ENCODE measurements at places on chromosomes 3 and 15.

DNA sequence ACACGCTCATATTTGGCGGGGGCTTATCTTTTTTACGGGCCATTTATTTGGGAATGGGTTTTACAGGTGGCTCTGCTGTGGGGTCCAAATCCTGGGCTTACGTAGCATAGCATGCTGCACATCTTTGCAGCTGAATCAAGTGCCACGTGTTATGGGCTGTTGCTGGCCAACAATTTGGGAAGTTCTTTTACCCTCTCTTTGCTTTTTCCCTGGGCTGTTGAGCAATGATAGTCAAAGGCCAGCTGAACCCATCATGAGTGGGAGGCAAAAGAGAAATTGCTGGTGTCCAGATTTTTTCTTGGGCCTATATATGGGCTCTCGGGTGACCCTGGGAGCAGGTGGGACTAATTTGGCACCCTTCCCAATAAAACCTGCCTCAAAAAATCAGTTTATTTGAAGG lies 209.3 kb upstream of the SATB1 start:
- no peak for DNase-seq

- no peak for DNase-seq
Observed at GRCh38 chr3:115517457-115518050, 105.8 kb upstream of the GAP43 start.

GRCh38 chr3:114218578-114219185 lies 18.7 kb downstream of the ZNF80 start:
- no peak for DNase-seq

DNA sequence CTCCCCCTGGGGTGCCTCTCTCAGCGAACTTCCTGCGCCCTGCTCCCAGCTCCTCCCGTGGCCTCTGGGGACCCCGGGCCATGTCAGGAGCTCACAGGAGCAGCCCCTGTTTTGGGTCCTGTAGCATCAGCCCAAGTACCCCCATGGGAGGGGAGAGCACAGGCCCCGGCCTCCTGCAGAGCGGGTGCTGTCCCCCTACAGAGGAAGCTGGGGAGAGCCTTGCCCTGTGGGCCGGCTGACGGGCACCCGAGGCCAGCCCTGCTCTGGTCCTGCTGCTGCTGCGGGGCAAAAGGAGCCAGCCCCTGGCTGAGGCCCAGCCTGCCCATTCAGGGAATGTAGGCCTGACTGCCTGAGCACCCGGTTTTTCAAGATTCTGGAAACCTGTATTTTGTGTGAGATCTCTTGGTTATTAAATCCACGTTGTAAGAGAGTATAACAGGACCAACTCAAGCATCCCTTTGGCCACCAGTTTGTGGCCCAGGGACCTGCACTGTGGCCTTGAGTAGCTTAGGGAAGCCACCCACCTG lies 12.4 kb downstream of the PLXNA1 start:
- DNase-seq = no peak

DNA sequence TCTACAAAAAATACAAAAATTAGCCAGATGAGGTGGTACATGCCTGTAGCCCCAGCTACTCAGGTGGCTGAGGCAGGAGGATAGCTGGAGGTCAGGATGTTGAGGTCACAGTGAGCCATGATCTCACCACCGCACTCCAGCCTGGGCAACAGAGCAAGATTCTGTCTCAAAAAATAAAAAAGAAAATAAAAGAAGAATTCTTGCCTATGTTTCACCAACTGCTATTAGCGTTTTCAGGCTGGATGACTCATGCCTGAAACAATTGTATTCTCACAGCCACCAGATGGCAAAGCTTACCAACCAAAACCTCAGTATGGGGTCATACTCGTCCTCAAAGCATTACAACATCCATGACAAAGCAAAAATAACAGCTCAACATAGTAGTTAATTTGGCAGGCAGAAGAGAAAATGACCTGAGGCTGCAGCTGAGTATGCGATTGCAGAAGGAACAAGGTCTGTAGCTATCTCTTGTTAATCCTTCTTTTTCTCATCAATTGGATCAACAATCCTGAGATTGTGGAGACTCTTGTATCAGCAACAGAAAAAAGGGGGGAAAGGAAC lies 52.2 kb downstream of the TP53BP1 start:
- DNase-seq = no peak

- no peak for DNase-seq
Observed at GRCh38 chr3:142007710-142008399, 131.4 kb downstream of the ATP1B3 start.

DNA sequence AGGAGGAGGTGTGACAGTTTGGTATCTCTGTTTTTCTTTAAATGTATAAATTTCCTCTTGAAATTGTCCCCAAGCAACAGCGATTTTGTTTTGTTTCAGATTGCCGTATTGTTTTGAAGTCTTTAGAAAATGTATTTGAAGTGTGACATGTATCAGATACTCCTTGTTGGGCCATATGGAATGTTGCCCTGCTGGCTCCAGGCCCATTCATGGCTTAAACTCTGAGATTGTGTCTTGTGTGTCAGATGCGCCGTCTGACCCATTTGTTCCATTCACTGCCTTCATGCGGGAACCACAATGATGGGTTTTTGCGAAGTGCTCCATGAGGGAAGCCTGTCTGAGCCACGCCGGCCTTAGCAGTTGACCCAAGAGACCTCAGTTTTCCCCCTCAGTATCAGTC lies 75.2 kb upstream of the ADAMTSL3 start:
- DNase-seq = no peak

DNA sequence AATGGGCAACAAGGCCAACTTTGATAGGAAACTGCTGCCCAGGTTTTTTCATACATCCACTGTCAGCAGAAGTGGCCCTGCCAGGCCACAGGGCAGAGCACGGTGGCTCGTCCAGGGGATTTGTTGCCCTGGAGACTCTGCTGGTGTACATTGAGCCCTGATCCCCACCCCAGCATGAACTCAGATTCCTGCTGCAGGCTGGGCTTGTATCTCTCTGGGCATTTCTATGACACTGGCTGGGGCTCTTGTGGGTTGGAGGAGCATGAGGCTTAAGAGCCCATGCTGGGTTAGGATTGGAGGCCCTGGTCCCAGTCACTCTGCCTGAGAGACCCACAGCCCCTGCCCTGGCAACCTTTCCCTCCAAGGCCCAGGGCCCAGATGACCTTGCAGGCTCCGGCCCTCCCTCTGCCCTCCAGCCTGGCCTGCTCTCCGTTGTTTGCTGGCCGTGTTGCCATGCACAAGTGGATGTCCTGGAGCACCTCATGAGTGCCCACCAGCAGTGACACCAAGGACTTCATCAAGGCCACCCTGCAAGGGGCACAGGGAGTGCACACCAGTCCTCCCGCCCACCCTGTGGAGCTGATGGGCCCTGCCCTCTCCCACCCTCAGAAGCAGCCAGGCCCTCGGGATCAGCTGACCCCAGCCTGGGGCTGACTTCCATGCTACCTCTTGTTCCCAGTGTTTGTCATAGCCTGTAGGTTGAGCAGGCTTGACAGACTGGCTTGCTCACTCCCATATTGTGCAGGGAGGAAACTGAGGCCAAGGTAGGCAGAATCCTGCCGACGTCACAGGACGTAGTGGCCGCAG lies 58.2 kb downstream of the ZNF445 start:
- DNase-seq = no peak

DNA sequence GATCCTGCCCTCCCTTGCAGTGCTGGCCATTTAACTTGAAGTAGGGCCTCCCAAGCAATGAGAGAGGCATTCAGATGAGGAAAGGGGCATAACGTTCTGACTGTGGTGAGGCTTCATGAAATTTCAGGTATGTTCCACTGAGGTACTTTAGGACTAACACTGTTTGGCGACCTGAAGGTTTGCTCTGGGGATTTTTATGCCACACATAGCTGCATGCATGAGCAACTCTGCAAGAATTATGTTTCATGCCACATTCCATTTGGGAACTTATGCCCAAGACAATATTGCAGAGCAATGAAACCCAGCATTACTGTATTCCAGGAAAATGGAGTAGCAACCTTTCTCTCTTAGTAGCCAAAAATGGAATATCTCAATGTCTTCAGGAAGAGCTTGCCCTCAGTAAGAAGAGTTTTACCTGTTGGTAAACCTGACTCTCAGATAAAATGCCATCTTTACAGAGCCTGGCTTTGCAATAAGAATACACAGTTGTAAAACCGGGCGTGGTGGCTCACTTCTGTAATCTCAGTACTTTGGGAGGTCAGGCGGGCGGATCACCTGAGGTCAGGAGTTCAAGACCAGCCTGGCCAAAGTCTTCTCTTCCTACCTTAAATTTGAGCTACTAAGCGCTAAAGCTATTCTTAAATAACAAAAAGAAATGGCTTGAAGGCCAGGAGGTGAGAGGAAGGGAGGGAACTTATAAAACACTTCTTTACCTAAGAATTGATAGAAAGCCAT lies 16.7 kb upstream of the TBL1XR1 start:
- no peak for DNase-seq

DNA sequence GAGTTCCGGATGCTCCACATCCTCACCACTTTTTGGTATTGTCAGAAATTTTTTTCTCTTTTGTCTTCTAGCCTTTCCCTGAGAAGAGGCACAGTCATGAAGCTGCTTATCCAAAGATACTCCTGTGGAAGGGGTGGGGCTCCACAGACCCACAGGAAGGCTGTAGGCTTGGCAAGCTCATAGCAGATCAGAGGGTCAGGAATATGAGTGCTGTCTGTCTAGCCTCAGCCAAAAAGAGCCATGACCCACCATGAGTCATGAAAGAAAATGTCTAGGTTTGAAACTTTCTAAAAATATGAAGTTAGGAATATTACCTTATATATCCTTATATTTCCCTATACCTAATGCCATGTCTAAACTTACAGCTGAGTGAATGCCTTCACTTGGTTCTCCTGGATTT lies 118.2 kb upstream of the THBS1 start:
- DNase-seq = no peak

DNA sequence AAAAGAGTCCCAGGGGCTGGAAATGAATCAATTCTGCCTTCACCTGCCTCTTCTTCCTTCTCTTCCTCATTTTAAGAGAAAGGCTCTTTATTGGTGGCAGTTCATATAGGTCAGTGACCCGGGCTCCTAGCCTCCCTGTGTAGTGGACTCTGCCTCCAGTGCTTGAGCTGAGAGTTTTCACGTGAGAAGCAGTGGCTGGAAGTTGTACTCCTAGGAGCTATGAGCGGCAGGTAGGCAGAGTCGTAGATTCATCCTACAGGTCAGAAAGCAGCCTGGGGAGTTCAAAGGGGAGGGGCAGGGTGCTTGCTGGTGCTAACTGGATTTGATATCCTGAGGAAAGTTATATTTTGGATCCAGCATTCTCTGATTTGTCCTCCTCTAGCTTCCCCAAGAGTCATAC lies 101.1 kb downstream of the RPLP1 start:
- no peak for DNase-seq

GRCh38 chr3:52021489-52022268 lies 26.0 kb upstream of the RPL29 start:
- DNase-seq = no peak

- DNase-seq = no peak
Observed at GRCh38 chr3:120763601-120764000, 21.1 kb downstream of the GTF2E1 start.

GRCh38 chr3:121414924-121415323 lies 130.9 kb downstream of the POLQ start:
- no peak for DNase-seq

DNA sequence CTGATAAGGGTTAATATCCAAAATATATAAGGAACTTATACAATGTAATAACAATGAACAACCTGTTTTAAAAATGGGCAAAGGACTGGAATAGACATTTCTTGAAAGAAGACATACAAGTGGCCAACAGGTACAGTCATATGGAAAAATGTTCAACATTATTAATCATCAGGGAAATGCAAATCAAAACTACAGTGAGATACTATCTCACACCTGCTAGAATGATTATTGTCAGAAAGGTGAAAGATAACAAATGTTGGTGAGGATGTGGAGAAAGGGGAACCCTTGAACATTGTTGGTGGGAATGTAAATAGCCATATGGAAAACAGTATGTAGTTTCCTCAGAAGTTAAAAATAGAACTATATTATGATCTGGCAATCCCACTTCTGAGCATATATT lies 20.4 kb downstream of the GOLM2 start:
- DNase-seq = no peak

- no peak for DNase-seq
Observed at GRCh38 chr3:11909726-11910125, 63.0 kb upstream of the TAMM41 start.

GRCh38 chr3:37024092-37024491 lies 30.8 kb downstream of the MLH1 start:
- DNase-seq = no peak

- DNase-seq = no peak
Observed at GRCh38 chr15:43168192-43169107, 16.8 kb upstream of the CCNDBP1 start.

- DNase-seq = no peak
Observed at GRCh38 chr3:128488991-128489673, 3.9 kb downstream of the GATA2 start.

- DNase-seq = no peak
Observed at GRCh38 chr3:187213616-187214015, 16.3 kb downstream of the RTP1 start.

DNA sequence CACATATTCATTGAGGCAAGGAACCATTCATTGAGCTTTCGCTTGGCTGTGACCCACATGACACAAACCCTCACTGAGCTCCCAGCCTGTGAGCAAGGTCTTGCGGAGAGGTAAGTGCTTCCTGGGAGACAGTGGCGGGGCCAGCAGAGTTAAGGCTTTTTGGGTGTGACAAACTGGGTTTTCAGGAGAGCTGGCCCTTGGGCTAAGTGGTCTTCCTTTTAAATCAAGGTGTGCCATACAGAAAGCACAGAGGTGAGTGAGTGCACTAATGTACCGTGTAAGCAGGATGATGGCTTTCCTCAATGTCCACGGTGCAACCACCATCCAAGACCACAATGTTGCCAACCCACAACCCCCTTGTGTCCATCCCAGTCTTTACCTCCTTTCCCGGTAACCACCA lies 28.6 kb downstream of the POMGNT2 start:
- DNase-seq = no peak

DNA sequence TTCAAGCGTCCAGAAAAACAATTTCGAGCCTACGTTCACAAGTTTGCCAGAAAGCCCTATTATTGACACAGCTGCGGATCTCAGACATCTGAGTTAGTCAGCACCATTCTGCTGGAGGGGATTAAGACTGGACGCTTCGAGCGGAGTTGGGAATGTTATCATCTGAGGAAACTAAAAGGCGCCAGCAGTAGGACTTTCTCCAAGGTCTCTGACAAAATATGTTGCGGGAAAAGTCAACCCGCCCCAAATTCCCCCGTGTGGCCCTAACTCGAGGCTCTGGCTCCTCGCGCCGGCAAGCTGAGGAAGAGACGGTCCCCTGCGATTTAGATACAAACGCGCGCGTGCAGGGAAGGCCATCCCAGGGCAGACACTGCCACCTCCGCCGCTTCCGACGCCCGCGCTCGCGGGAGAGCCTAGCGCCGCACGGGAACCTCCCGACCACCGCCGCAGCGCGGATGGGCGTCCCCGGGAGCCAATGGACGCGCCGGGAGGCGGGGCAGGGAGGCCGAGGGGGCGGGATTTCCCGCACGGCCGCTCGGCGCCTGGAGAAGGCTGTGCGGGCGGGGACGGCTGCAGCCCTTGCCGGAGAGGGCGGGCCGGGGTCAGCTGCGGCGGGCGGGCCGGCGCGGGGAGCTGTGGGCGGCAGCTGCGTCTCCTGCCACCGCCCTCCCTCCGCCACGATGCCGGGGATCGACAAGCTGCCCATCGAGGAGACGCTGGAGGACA lies at the start of gene APPL1:
Gene APPL1, plus strand, starts transcription at position 526 of the 726 bp plus-strand sequence. Its CDS starts 155 bp downstream, at position 681.
- DNase-seq = peak; percentile 68

Data from stimulated activated CD8-positive, alpha-beta memory T cell treated with anti-CD3 and anti-CD28 coated beads, Interleukin-15, amount 100 ng/mL, for 1 hour (primary cell).